ENCODE measurements at places on chromosomes 12 and 14.

- DNase-seq: no peak
Measured at GRCh38 chr12:80469681-80470080, 25.6 kb downstream of the PTPRQ start.

GRCh38 chr12:54215989-54216796 lies 27.4 kb upstream of the SMUG1 start:
- DNase-seq: no peak

GRCh38 chr12:111870706-111871105 lies 28.7 kb downstream of the MAPKAPK5 start:
- DNase-seq: no peak

DNA sequence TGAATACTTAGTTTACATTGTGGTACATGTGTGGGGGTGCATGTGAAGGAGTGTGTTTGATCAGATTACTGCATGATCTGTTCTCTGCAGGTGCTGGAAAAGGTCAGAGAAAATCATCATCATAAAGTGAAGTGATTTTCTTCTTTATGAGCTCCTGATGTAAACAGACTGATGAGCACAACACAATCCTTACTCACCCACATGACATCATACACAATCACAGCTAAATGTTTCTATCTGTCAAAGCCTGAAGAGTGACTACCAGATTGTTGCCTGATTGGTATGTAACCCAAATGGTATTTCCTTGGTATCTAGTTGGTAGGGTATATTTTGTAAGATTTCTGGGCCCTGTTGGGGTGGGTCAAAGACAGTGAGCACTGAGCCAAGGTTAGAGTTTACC lies 270.8 kb downstream of the FOXG1 start:
- DNase-seq: no peak

GRCh38 chr12:85866986-85867776 lies 6.9 kb upstream of the NTS start:
- DNase-seq: no peak

- no peak for DNase-seq
Measured at GRCh38 chr12:112906712-112907414, at the start of gene OAS1. Gene OAS1 (plus strand): TSS chr12:112906962. CDS start chr12:112907040, 78 bp downstream.

GRCh38 chr14:102594514-102595175 lies 2.2 kb downstream of the RCOR1 start:
- peak; percentile 16 for DNase-seq

DNA sequence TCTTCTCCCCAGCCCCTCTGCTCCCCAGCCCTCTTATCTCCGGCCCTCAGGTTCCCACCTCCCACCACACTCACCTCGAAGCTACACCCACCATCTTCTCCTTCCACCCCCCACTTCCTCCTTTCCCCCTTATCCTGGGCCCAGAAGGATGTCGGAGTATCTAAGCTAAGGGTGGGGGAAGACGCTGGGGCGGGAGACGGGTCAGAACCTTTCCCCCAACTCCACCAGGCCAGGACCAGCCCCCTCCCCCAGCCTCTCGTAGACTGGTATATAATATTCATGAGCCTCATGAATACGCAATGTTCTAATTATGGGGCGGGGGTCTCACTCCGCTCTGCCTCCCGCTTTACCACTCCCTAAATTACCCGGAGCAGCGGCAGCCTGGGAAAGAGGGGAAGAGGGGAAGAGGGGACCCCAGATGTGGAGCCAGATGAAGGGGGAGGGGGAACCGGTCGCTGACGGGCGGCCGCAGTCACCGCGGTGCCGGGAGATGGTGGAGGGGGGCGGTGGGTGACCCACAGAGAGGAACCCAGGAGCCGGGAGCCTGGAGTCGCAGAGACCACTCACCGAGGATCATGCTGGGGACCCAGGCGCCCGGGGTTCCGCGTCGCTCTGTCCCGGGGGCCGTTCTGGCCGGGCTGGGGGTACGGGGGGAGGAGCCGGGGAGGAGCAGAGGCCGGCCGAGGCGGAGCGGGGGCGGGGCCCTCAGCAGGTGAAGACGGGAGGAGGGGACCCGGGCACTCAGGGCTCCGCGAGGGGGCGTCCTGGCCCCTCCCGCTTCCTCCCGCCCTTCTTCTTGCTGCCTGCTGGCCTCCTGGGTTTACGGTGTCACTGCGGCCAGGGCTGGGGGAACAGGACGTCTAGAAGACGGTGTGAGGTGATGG lies 6.4 kb upstream of the ZNF385A start:
- peak; percentile 38 for DNase-seq

DNA sequence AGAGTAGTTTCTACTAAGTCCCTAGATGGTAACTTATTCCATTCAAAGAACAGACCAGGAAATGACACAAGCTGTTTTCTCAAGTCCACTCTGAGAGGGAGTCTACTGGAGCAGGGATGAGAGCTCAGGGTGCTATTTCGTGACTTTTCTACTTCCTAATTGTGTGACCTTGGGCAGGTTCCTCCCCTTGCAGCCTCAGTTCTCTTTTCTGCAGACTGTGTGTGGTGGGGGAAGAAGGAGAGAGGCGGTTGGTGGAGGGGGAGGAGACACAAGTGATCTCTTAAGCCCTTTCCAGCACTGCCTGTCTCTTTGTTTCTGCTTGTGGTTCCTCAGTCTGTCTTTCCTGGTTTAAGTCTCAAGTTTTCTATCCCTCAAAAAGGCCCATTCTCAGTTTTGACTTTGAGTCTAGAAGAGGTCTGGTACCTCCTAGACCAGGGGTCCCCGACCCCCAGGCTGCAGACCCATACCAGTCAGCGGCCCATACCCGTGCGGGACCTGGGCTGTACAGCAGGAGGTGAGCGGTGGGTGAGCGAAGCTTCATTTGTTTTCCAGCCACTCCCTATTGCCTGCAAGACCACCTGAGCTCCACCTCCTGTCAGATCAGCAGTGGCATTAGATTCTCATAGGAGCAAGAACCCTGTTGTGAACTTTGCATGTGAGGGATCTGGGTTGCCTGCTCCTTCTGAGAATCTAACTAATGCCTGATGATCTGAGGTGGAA lies 10.7 kb downstream of the FGF6 start:
- DNase-seq: no peak

- DNase-seq: no peak
Measured at GRCh38 chr12:52952076-52952801, 3.3 kb downstream of the KRT18 start.

DNA sequence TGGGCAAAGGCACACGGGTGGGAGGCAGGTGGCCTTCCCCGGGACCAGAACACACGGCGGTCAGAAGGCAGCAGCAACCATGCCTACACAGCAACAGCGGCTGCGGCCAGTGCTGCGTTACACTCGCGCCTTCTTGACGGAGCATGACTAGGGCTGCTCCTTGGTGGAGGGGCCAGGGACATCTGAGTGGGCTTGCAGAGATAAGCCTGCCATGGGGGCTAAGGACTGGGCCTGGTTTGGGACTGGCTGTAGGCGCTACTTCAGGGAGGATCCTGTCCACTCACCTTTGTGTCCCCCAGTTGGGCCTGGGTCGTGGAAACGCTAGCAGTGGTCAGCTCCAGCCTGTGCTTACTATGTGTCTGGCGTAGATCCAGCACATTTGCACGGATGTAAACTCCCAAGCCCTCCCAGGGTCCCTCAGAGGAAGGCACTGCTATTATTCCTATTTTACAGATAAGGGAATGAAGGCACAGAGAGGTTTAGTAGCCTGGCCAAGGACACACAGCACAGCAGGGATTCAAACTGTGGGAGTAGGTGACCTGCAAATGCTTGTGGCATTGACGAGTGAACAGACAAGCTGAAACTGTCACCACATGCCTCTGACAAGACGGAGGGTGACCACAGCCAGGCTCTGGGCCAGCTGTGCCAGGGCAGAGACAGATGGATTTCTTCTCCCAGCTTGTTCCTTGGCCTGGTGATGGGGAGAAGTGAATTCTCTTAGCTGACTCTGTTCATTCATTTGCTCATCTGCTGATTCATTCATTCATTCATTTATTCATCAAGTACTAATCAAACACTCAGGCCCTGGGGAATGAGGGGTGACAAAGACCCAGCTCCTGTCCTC lies 31.9 kb upstream of the DLK1 start:
- no peak for DNase-seq

GRCh38 chr12:131004166-131004565 lies 50.5 kb downstream of the ADGRD1 start:
- DNase-seq: no peak

GRCh38 chr12:89939522-89940215 lies 231.0 kb upstream of the ATP2B1 start:
- DNase-seq: no peak

DNA sequence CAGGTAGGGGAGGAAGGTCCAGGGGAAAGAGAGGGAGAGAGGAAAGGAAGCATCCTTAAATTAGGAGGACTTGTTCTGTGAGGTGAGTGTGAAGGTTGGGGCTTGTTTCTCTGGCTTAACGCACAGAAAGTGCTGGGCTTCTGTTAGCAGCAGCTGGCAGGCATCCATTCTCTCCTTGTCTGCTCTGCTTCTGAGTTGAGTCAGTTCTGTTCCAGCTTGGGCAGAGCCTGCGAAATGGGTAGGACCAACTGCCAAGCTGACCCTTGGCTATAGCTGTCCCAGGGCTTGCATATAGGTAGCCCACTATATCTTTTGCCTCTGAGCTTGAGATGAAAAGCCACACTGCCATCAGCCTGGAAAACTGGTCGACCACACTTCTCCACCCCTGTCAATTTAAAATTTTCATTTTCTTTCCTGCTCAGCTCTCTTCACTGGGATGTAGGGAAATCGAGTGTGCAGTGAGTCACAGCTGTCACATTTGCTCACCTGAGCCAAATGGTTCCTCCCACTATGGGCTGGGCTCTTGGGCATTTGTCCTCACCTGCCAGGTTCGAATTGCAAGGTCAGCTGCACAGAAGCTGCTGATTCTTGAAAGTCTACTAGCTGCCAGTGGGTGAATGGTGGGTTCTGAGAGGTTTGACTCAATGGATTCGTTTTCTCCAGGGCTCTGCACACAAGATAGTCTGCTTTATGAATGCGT lies 256.4 kb upstream of the PWP1 start:
- no peak for DNase-seq

DNA sequence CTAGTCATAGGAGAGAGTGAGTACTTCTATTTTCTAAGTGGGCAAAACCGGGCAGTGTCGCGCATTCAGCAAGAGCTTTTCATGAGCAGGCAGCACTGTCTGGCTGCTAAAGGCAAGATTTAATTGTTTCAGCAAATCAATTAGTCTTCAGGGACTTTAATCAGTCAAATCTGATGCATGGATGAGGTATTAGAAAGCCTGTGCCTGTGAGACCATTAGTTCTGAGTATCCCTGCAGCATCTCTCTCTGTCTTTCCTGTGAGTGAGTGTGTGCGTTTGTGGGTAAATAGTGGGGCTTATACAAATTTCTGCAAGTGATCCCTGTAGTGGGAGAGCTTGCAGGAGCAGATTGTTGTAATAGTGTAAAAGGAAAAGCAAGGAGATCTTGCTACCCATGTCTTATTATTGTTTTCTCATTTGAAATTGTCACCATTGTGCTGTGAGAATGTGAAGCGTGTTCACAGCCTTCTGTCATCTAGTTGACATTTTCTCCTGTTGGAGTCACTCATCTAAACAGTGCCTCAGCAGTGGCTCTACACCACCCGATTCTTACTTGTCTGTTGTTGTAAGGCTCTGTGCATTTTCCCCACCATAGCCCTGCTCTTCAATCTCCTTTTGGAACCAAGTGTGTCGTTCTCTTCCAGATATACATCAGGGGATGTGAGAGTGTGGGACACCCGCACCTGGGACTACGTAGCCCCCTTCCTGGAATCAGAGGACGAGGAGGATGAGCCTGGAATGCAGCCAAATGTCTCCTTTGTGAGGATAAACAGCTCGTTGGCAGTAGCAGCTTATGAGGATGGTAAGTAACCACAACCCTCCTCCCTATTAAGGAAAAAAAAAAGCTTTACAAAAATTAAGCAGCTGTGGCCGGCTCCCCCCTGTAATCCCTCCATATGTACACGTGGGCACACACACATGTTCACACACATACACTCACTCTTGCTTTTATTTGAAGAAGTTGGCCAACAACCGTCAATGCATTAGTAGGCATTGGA lies 53.6 kb downstream of the FBXW8 start:
- DNase-seq: no peak

GRCh38 chr12:45587877-45588533 lies 141.5 kb upstream of the ARID2 start:
- no peak for DNase-seq

DNA sequence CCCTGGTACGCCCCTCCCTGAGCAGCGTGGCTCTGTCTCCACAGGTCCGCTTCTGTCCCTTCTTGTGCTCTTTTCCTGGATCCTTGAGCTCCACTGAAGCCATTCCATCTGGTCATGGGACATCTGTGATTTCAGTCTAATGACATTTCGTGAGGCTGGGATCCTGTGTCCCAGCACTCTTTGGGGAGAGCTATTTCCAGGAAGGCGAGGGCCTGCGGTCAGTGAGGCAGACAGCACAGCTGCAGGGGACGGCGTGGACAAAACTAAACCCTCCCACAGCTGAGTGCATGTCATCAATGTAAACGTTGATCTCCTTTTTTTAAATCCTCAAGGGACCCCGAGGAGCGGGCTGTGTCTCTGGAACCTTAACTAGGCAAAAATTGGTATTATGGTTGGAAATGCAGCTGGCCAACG lies 127.7 kb downstream of the DACT1 start:
- no peak for DNase-seq

GRCh38 chr12:49604856-49605255 lies 583 bp downstream of the FAM186B start:
- no peak for DNase-seq

DNA sequence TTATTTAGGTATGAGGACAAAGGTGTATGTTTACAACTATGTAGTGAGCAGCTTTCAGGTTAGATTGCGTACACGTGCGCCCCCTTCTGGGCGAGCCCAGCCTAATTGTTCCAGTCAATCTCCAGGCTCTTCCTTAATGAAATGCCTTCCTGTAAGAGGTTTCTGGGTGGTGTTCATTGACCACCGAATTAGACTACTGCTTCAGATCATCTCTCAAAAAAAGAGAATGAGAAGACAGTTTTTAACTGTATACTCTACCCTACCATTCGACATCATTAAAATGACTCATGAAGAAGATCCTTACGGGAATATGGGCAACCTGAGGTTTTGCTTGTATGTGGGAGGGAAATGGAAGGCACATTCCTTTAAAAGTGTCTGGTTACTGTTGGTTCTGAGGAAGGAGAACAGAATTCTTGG lies 2.1 kb downstream of the LUM start:
- DNase-seq: no peak

DNA sequence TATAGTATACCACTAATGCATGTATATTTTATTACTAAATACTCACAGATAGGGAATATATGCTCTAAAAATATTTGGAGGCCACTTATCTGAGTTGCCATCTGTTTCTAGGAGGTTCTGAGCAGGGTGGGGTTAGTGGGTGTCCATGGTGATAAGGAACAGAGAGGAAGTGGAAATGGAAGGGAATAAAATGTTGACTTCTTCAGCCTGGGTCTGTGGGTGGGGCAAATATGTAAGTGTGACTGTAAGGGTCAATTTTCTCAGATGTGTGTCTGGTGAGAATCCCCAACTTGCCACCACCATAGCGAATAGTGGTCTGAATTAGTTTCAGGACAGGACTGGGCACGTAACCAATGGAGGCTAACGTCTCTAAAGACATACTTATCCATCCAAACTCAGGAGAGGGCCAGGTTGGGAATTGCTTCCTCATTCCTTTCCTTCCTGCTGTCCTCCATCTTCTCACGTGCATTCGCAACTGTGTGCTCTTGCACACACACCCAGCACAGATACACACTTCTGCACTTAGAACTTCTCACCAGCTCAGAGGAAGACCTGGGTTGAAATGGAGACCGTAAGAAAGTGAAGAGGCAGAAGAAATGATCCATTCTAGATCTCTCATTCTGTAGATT lies 54.2 kb upstream of the GZMB start:
- DNase-seq: no peak
